NCI-H524 (cell line): ENCODE measurements at places on chromosomes 11 and 22.

DNA sequence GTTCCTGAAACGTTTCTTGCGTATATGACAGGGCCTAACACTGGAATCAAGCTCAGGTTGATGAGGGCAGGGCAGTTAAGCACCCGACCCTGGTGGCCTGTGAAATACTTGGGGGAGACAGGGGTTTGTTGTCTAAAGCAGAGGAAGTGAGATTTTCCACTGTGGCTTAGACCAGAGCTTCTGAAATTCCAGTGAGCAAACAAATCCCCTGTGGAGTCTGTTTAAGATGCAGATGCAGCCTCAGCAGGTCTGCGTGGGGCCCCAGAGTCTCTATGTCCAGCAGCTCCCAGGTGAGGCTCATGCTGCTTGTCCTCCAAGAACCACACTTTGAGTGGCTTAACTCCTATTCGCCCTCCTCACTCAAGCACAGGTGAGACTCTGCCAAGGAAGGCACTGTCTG is 39.1 kb upstream of the PRAME start:
- DNase-seq: no peak

GRCh38 chr11:114774599-114775361 is 96.5 kb downstream of the NXPE2 start:
- DNase-seq: peak; percentile 83

- no peak for DNase-seq
Observed at GRCh38 chr11:129322941-129323340, 52.7 kb upstream of the BARX2 start.

- no peak for DNase-seq
Observed at GRCh38 chr11:44983786-44984185, 33.1 kb upstream of the TP53I11 start.

DNA sequence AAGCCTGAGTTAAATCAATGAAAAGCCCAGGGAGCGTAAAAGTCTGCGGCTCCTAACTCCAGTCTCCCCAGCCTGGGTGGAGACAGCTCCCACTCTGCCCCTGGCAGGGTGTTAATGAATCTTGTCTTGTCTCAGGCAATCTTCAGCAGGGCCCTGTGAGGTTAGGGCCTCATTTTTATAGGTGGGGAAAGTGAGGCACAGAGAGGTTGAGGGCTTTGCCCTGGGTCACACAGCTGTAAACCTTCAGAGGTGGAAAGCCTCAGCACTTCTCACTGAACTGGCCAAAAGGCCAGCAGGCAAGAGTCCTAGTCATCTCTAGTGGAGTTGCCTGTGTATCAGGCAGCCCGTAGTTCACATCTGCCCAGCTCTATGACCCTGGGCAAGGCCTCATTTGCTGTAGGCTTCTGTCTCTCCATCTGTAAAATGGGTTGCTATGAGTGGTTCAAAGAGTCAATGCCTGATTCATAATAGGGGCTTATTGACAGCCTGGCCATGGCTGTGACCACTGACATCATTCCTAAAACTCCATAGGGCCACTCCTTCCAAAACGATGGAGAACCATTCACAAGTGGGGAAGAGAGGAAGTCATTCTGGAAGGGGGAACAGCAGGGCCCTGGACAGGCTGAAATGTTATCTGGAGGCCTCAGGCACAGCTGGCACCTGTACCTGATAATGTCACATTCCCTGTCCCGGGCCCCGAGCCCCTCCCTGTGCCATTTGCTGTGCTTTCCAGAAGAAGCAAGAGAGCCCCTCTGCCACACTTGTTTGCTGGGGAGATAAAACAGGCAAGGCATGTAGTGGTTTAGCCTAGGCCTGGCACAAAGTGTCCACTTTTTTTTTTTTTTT is 6.0 kb downstream of the CBX7 start:
- no peak for DNase-seq

DNA sequence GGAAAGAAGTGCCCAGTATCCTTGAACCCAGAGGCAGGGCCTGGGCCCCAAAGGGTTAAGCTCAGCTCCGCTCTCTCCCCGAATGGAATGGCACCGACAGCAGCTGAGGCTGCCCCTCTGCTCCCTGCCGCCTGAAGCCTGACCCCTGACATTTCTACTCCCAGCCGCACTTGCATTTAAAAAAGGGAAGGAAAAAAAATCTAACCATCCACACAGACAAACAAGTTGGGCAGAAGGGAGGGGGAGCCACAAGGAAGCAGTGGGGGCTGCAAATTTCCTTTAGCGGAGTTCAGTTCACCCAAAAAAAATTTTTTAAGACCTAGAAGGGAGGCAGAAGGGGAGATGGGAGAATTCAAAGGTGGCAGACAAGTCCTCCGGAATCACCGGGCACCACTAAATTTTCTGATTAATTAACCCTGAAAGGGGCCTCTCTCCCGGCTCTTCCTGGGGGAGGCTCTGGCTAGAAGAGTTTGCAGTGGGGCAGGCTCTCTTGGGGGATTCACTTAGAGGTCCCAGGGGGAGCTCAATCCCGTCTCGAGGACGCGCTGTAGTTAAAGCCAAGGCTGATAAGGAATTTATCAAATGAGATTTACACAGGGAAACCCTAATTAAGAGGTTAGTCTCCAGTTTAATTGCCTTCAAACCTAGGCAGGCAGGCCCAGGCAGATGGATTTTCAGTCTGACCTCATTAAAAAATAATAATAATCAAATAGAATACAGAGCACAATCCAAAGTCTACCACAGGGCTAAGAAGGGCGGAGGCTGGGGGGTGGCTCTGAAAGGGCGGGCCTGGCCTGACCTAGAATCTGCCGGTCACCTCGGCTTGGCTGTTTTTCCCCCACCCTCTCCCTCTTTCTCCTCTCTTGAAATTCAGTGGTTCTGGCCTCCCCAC is 25.6 kb downstream of the MN1 start:
- DNase-seq: no peak

DNA sequence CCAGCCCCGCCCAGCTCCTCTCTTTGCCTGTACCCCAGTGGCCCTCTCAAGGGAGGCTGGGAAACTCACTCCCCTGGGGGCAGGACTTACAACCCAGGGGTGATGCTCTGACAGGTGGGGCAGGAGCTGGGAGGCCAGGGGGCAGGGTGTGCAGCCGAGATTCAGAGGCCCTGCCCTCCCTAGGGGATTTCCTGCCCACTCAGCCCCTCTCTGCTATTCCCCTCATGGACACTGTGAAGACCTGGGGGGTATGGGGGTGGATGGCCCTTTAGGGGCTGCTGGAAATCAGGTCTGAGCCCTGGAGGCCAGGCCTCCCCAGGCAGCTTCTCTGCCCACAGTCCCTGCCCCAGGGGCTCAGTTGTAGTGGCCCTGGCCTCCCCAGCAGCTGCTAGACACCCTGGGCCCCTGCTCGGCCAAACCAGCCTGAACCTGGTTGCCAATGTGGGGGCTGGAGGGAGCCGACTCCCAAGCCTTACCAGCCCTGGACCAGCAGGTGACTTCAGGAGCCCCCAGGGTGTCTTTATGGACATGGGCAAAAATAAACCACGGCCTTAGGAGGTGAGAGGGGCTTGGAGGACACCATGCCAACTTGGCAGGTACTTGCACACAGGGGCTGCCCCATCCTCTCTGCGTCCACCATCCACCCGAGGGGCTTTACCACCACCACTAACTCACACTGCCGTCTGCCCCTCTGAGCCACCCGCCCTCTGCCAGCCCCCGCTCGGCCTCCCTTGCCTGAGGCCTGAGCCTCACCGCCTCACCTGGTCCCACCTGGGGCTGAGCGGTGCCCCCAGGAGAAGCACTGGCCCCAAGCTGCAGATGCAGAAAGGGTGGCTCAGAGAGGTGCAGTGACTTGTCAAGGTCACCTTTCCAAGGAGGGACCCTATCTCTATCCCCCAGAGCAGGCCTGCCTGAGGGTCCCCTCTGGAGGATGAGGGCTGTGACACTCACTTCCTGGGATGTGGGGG is 2.8 kb upstream of the PHLDA2 start:
- no peak for DNase-seq

DNA sequence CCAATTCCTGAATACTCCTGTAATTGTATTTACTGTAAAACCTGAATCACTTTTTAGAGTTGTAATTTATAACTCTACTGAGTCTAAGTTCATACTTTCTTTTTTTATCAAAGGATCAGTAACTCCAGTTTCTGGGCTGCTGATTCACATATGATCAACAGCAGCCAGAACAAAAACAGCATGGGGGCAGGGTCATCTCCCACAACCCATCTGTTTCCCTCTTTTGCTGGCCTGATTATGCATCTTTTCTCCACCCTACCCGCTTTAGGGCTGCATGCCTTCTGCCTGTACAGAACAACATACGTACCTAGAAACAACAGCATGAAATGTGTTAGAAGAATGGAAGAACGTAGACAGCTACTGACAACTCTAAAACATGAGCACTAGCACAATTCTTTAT is 76.0 kb downstream of the MRTFA start:
- DNase-seq: peak; percentile 68
